ENCODE measurements at places on chromosomes 7 and 10.

DNA sequence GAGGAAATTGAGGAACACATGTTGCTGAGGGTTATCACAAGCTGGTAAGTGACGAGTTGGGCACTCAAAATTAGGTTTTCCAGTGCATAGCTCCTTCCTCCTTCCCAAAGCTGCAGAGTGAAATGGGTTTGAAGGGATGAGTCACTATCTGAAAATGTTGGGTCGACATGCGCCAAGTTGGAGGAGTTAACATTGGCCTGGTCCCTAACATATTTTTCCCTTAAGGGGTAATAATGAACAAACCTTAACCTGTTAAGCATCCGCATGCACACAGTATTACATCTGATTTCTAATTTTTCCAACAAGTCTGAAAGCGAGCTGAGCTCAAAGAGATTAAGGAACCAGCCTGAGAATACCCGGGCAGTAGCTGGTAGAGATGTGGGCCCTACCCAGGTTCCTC, 20.7 kb upstream of the TECTB start:
- H3K27ac ChIP-seq = no peak overlapping the region
- DNase-seq = no peak
- H3K4me1 ChIP-seq = no peaks in the 10 kb centered on the region

- no peak overlapping the region for H3K27ac ChIP-seq
- H3K27me3 ChIP-seq = no peaks in the 10 kb centered on the region
- H3K4me1 ChIP-seq = no peaks in the 10 kb centered on the region
- no peak overlapping the region for H3K4me3 ChIP-seq
- H3K36me3 ChIP-seq = no peaks in the 10 kb centered on the region
- DNase-seq = no peak
Measured at GRCh38 chr10:114905450-114905849, 32.5 kb upstream of the TRUB1 start.

GRCh38 chr7:158032561-158033115, 555.0 kb downstream of the PTPRN2 start:
- H3K4me3 ChIP-seq = no peak overlapping the region
- no peaks in the 10 kb centered on the region for H3K4me1 ChIP-seq
- peaks cover 95% of the 10 kb centered on the region for H3K27me3 ChIP-seq
- H3K27ac ChIP-seq = no peak overlapping the region

DNA sequence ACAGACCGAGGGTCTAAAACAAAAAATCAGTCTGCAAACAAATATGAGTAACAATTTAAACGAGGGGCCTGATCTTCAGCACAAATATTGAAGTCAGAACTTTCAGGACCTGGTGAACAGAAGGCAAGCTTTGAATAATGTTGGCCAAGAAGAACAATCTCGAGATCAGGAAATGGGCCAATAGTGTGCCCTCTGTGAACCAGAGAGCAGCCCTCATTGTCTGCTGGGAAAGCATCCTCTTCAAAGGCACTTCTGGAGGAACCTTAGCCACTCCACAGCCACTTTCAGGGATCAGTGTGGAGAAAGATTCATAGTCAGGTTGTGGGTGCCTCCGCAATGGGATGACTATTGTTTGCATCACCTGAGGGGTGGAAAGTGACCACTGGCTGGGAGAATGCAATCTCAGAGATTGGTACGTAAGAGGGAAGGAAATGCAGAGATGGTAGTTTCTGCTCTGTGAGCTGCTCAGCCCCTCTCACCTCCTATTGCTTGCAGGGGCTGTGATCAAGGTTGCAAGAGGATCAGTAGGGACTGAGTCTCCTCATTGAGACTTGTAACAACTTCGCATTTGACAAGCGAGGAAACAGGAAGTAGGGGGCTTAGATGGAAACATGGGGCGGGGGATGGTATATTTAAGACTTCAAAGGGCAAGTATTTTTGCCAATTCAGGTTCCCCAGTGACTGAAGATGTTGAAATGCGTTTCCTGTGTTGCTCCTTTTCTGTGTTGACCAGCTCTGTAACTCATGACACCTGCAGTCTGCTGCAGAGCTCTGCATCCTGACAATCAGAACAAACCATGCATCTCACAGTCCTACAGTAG, 28.4 kb upstream of the IFRD1 start:
- H3K27me3 ChIP-seq = no peaks in the 10 kb centered on the region
- H3K36me3 ChIP-seq = no peaks in the 10 kb centered on the region
- peaks cover 33% of the 10 kb centered on the region for H3K4me1 ChIP-seq
- 0 out of 2 replicates have a peak overlapping the region, but pooled peaks have one; percentile 6 for H3K4me3 ChIP-seq
- no peak for DNase-seq

GRCh38 chr10:80555415-80555814, 17.7 kb downstream of the SH2D4B start:
- H3K4me1 ChIP-seq = peaks cover 9% of the 10 kb centered on the region
- no peaks in the 10 kb centered on the region for H3K36me3 ChIP-seq
- H3K4me3 ChIP-seq = no peak overlapping the region
- H3K27me3 ChIP-seq = no peaks in the 10 kb centered on the region
- DNase-seq = no peak
- H3K27ac ChIP-seq = no peak overlapping the region

GRCh38 chr10:58435297-58435985, 50.2 kb downstream of the TFAM start:
- no peaks in the 10 kb centered on the region for H3K36me3 ChIP-seq

GRCh38 chr7:158956805-158957509, 100.6 kb downstream of the DYNC2I1 start:
- no peak overlapping the region for H3K4me3 ChIP-seq
- H3K36me3 ChIP-seq = no peaks in the 10 kb centered on the region
- H3K4me1 ChIP-seq = no peaks in the 10 kb centered on the region
- 0 out of 2 replicates have a peak, but pooled peaks cover 11% of the 10 kb centered on the region for H3K27me3 ChIP-seq
- H3K27ac ChIP-seq = no peak overlapping the region

- no peak overlapping the region for H3K27ac ChIP-seq
- H3K36me3 ChIP-seq = no peaks in the 10 kb centered on the region
- no peaks in the 10 kb centered on the region for H3K4me1 ChIP-seq
- no peak overlapping the region for H3K4me3 ChIP-seq
- DNase-seq = no peak
Measured at GRCh38 chr10:111709603-111710002, 474.0 kb downstream of the GPAM start.

DNA sequence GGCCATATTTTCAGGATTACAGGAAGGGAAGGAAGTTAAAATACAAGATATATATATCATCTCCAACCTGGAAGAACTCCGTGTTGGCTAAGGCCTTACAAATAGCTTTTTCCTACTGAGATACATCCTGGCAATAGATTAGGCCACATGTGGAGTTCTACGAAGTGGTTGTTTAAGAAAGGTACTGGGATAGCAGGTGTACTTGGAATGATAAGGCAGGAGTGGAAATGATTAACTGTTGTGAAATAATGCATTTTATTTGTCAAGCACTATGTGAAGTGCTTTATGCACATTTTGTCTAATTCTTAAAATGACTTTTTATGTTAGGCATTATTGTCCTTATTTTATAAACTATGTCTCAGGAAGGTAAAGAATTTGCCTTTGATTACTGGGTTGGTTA, 18.9 kb upstream of the SMIM30 start:
- no peak overlapping the region for H3K27ac ChIP-seq
- H3K27me3 ChIP-seq = no peaks in the 10 kb centered on the region
- H3K4me3 ChIP-seq = no peak overlapping the region
- no peak for DNase-seq
- no peaks in the 10 kb centered on the region for H3K4me1 ChIP-seq
- no peaks in the 10 kb centered on the region for H3K36me3 ChIP-seq

DNA sequence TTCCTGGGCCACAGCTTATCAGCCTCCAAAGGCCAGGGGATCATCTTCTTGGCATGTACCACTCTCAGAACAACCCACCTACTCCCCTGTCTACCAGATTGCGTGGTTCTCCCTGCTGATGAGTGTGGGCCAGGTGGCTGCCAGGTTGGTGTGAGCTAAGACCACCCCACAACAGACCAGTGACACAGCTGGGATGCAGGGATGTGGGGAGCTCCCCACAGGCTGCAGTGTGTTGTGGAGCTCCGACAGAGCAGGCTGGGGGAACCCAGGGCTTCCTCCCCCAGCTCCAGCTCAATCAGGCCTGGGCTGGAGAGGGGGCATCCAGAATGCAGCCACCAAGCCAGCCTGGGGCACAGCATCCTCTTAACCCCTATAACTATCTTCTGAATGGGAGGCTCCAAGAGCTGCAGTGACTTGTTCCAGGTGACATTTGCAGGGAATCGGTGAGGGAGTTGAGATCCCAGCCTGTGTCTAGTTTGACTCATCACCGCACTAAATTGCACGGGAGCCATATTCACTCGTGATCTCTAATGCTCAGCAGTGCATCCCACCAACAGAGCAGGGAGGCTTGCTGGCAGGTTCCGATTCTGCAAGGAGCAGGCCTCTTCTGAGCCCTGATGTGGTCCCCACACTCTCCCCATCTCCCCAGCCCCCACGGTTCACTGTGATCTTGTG, 596 bp upstream of the GDF2 start:
- no peak for DNase-seq
- no peak overlapping the region for H3K4me3 ChIP-seq
- peaks cover 19% of the 10 kb centered on the region for H3K4me1 ChIP-seq
- H3K27me3 ChIP-seq = no peaks in the 10 kb centered on the region
- H3K36me3 ChIP-seq = no peaks in the 10 kb centered on the region

- peaks cover 1% of the 10 kb centered on the region for H3K4me1 ChIP-seq
- no peak overlapping the region for H3K27ac ChIP-seq
- H3K27me3 ChIP-seq = no peaks in the 10 kb centered on the region
Measured at GRCh38 chr7:23685731-23686130, 5.7 kb downstream of the FAM221A start.

- peaks cover 14% of the 10 kb centered on the region for H3K4me1 ChIP-seq
- H3K27ac ChIP-seq = peak overlapping the region; percentile 90
- DNase-seq = peak; percentile 91
- H3K36me3 ChIP-seq = no peaks in the 10 kb centered on the region
Measured at GRCh38 chr10:93458821-93459257, 23.3 kb downstream of the MYOF start.

DNA sequence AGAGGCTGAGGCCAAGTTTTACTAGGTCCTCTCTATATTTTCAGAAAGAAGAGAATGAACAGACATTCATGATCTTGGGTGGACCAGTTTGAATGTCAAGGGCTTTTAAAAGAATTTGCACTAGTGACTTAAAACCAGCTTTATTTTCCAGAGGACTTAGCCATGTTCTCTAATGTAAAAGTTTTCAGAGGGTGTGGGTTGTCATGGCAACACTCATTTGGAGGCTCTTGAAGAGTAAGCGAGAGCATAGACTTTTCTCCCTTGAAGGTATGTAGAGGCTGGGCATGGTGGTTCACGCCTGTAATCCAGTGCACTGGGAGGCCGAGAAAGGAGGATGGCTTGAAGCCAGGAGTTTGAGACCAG, 61.1 kb downstream of the GATA3 start:
- no peaks in the 10 kb centered on the region for H3K4me1 ChIP-seq
- H3K27me3 ChIP-seq = no peaks in the 10 kb centered on the region
- no peaks in the 10 kb centered on the region for H3K36me3 ChIP-seq
- no peak overlapping the region for H3K4me3 ChIP-seq

- no peak for DNase-seq
- no peak overlapping the region for H3K4me3 ChIP-seq
- no peaks in the 10 kb centered on the region for H3K4me1 ChIP-seq
- H3K27ac ChIP-seq = no peak overlapping the region
- H3K27me3 ChIP-seq = no peaks in the 10 kb centered on the region
Measured at GRCh38 chr10:110783509-110784107, 88.1 kb upstream of the PDCD4 start.

GRCh38 chr10:107653832-107654287, 489.4 kb upstream of the SORCS1 start:
- H3K27ac ChIP-seq = no peak overlapping the region
- no peaks in the 10 kb centered on the region for H3K27me3 ChIP-seq
- no peak for DNase-seq
- no peaks in the 10 kb centered on the region for H3K36me3 ChIP-seq
- H3K4me1 ChIP-seq = no peaks in the 10 kb centered on the region

- no peak overlapping the region for H3K4me3 ChIP-seq
- H3K4me1 ChIP-seq = no peaks in the 10 kb centered on the region
- peaks cover 48% of the 10 kb centered on the region for H3K27me3 ChIP-seq
- DNase-seq = no peak
- H3K36me3 ChIP-seq = no peaks in the 10 kb centered on the region
- H3K27ac ChIP-seq = no peak overlapping the region
Measured at GRCh38 chr10:1732564-1732996, 4.7 kb downstream of the ADARB2 start.
